Left colon (tissue), 2 donors: ENCODE measurements at places on chromosomes 4 and X. TPM values are rescaled to one million over a fixed set of nuclear protein-coding genes. Genes with fewer than 3 reads are reported as not detected.

- no peak for DNase-seq
These were observed 18.0 kb downstream of the GC start for GRCh38 chr4:71765821-71766383.

DNA sequence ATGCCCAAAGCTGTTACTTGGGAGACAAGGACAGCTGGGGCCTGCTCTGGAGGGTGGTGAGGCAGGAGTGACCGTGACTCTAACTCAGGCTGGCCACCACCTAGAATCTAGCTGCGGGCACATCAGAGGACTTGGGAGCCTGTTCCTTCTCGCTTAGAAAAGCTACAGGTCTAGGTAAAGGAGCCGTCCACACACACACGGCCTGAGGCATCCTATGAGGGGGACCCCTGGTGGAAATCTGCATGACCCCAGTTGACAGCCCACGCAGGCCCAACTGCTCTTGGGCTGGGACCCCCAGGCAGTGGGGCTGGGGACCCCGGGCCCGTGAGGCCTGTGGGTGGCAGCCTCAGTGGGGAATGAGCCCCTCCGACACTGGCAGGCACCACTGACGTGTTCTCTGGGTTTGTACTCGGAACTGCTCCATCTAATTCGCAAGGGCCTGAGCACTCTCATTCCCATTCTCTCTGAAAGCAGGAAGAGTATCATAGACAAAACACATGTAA, 75.6 kb downstream of the ACOX3 start:
- DNase-seq, result no peak

GRCh38 chr4:140113653-140114052, 40.3 kb downstream of the MAML3 start:
- DNase-seq, result no peak

DNA sequence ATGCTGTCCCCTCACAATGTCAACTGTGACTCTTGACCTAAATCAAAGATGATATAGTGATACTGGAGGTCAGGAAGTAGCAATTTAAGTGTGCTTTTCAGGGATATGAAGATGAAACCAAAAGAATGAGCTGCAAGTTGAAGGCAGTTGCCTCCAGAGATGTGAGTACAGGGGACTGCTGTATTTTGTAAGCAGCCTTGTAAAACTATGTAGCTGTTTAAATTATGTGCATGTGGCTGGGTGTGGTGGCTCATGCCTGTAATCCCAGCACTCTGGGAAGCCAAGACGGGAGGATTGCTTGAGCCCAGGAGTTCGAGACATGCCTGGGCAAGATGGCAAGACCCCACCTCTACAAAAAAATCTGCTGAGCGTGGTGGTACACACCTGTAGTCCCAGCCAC, 15.1 kb upstream of the TNIP2 start:
- DNase-seq, result no peak

DNA sequence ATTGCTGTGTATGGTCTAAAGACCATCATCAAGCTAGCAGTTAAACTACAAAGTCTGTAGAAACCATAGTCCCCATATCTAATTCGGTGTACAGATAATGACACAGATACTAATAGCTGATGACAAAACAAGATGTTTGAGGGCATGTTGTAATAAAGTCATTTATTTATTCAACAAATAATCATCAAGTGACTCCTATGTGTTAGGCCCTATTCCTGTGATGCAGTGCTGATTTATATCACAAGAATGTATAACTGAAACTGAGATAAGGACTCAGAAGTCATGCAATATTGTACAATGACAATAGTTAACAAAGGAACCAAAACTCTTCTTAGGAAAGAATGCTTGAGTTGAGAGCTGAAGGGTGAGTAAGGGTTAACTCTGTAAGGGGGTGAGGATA, 315.0 kb upstream of the NR3C2 start:
- DNase-seq, result no peak

GRCh38 chr4:77433418-77433733, 172.2 kb upstream of the CXCL13 start:
- no peak for DNase-seq

- no peak for DNase-seq
These were observed 2.2 kb downstream of the TREX2 start for GRCh38 chrX:153443476-153444332.

- DNase-seq, result no peak
These were observed 115.1 kb downstream of the LARP7 start for GRCh38 chr4:112752061-112752460.

GRCh38 chr4:108980455-108981239, 217.8 kb upstream of the ETNPPL start:
- no peak for DNase-seq

DNA sequence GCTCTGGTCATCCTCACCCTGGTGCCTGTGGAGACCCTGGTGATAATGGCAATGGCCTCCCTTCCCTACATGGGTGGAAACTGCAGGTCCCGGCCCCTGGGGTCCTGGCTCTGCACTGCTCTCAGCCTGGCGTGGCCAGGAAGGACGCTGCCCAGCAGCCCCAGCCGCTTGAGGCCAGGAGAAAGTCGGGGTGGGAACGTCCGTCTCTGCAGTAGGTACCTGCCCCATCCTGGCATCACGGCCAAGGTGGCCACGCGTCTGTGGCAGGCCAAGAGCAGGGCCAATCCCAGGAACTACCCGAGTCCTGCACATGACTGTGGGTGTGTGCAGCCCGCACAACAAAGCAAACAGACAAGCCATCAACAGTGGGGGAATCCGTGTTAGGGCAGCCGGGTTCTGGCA, 33.8 kb downstream of the FGFRL1 start:
- DNase-seq, result peak; percentile 32

DNA sequence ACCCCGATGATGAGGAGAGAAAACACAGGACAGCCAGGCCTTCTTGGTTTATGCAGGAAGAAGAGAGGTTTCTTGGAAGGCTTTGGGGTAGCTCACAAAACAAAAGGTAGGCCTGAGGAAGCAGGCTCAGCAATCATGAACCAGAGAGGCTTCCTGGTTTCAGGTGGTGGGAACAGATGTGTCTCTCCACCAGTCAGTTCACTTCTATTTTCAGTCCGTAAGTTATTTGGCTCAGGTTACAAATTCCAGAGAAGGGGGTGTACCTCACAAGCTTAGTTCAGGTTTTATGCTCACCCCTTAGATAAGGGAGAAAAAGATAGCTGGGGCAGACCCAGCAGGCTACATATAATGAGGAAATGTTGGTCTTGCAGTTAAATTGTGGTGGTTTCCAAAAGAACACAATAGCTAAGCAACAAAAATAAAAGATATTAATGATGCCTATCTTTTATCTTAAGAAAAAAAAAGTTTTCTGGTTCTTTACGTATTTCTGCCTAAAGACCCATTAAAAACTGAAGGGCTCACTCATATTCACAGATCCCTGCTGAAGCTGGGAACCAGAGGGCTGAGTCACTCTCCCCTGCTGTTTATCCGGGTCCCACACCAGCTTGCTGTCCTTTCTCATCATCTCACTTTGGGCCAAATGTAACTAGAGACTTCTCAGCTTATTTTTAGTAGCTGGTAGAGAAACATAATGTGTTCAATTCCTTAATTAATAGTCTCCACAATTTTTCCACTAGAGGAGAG, 177.0 kb downstream of the CAMK2D start:
- DNase-seq, result no peak

DNA sequence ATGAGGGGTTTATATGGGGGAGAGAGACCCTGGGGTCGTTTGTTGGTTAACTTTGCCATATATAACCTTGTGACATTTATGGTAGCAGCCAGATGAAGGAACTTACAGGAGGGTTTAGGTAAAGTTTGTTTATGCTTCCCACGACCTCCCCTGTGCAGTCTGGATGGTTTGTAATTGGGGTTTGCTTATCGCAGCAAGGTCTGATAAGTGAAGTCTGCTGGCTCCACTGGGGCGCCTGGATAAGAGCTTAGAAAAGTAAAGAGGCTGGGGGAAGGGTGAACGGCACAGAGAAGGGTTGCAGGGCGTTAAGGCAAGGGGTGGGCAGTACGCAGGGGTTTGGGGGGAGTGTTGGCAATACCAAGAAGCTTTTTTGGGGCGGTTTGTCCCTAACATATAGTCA, 98.7 kb downstream of the KDM6A start:
- DNase-seq, result no peak

DNA sequence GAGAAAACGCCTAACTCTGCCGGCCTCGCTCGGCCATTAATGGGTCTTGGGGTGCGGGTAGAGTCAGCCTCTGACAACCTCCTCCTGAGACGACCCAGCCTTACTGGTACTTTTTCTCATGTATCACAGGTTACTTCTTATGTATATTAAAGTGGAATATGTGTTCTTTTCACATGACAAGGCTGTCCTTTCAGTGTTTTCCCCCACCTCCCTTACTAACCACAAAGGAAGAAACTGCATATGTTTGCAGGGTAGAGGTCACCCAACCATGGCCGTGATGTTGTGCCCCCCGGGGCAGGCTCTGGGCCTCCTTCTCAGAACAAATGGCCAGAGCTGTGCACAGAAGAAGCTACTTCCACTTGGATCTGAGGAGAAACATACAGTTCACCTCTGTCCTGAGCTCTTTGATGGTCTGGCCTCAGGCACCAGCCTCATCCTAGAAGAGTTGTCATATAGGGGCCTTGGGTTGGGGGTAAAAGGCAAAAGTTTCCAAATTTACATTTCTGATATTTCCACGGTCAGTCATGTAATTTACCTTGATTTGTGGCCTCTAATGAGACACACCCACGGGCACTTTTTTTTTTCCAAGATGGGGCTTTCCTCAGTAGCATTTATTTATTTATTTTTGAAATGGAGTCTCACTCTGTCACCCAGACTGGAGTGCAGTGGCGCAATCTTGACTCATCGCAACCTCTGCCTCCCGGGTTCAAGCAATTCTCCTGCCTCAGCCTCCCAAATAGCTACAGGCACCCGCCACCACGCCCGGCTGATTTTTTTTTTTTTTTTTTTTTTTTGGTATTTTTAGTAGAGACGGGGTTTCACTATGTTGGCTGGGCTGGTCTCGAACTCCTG, 1.9 kb downstream of the SOWAHD start:
- no peak for DNase-seq

- no peak for DNase-seq
These were observed 367.6 kb upstream of the LCORL start for GRCh38 chr4:18389115-18389514.

DNA sequence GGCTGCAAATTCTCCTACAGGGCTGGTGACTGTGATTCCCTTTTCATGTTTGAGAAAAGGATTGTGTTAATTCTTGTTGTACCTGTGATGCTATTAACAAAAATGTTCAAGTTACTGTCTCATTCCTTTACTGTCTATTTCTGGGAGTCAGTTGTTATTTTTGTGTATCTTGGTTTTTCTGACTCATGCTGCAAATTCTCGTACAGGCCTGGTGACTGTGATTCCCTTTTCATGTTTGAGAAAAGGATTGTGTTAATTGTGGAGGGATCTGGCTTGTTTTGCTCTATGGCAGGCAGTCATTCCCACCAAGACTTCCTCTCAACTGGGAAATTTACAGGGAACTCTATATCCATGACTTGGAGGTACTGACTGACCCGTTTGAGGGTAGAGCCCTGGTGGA, 693.4 kb upstream of the INTU start:
- no peak for DNase-seq

DNA sequence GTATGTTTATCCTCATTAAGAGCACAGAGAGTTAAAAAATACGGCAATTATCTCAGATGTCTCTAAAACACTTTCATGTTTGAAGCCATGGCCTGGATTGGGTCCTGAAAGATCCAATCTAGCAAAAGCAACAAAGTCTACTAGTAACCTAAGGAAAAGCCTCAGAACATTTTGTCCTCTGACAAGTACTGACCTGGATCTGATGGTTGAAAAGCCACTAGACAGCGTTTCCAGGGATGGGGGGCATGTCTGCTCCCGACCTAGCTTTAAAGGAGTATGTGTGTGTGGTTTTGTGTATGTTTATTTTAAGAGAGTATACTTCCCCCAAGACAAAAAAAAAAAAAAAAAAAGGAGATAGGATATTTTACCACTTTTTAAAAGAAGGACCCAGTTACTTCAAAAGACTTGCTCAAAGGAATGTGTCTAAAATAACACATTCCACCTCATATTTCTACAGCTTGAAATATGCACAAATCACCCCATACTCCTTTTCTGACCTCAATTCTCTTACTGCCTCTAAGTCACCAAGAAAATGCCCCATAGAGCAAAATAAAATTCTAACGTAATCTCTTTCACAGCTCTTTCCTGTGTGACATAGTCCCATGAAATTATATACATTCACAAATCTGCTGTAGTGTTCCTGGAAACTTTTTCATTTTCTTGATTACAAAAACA, 189.0 kb upstream of the TTC29 start:
- DNase-seq, result no peak

DNA sequence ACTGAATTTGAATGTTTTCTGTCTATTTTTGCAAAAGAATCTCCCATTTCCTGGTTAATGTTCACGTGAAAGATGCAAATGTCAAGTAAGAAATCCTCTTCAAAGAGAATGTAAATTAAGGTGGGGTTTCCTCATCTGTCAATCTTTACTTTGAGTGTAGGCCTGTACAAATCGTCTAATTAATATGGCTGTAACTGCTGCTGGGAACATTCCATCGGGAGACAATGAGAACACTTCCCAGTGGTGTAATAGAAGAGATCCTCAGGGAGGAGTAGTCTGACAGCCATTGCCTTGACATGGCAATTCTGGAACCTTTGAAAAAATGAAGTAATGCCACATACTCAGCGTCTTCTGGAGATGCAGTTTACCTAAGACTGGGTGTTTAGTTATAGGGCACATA, 3.7 kb downstream of the EREG start:
- DNase-seq, result no peak

- no peak for DNase-seq
These were observed 217.8 kb upstream of the HCCS start for GRCh38 chrX:10893366-10893765.

DNA sequence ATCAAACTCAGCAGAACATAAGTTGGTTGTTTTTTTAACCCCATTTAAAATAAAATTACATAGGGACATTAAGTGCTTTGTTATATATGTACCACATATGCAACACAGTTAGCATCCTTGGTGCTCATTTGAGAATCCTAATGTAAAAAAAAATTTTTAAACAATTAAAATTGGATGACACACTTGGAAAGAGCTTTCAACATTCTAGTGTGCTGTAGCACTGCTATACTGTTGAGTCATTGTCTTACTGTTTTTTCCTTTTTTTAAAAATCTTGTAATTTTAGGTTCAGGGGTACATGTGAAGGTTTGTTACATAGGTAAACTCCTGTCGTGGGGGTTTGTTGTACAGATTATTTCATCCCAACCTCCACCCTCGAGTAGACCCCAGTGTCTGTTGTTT, 12.8 kb downstream of the THAP9 start:
- DNase-seq, result no peak

DNA sequence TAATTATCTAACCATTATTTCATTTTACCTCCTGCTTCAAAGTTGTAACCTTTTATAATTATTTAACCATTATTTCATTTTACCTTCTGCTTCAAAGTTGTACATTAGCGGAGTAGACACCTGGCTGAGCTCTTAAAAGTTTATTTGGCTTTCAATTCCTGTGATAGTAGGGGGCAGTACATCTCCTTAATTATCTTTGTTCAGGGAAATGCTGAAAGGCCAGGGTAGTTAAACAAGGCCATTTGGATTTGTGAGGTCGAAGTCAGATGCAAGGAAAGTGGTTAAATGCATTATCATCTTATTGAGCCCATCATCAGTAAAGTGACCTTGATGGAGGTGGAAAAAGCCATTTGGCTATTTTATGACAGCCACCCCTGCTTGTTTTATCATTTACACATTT, 210.6 kb downstream of the TENM3 start:
- DNase-seq, result no peak

RTL9 gene
- total RNA-seq, result not detected

ZNF157 gene
- total RNA-seq, result not detected

NKAP gene
- total RNA-seq, result 7.1 TPM

SYP gene
- 6.9 TPM for total RNA-seq

GAGE2A gene
- total RNA-seq, result not detected

GPR34 gene
- total RNA-seq, result 2.2 TPM

GABRQ gene
- total RNA-seq, result 0.03 TPM

SPATA4 gene
- total RNA-seq, result not detected
